Immature natural killer cell (primary cell): ENCODE measurements at places on chromosomes 7 and 10. TPM values are rescaled to one million over a fixed set of nuclear protein-coding genes. Genes with fewer than 3 reads are reported as not detected.

DNA sequence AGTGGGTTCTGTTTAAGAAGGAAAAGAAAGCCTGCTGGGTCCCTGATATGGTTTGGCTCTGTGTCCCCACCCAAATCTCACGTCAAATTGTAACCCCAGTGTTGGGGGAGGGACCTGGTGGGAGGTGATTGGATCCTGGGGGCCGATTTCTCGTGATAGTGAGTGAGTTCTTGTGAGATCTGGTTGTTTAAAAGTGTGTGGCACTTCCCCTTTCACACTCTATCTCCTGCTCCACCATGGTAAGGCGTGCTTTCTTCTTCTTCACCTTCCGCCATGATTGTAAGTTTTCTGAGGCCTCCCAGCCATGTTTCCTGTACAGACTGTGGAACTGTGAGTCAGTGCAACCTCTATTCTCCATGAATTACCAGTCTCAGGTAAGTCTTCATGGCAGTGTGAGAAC lies 42.6 kb downstream of the INPP5A start:
- H3K27me3 ChIP-seq = peaks cover 13% of the 10 kb centered on the region
- no peak for DNase-seq
- H3K4me1 ChIP-seq = peaks cover 17% of the 10 kb centered on the region

- peaks cover 5% of the 10 kb centered on the region for H3K36me3 ChIP-seq
- H3K4me1 ChIP-seq = no peaks in the 10 kb centered on the region
- no peak for DNase-seq
- no peaks in the 10 kb centered on the region for H3K27me3 ChIP-seq
Measured at GRCh38 chr10:87534173-87534858, 29.6 kb downstream of the MINPP1 start.

DNA sequence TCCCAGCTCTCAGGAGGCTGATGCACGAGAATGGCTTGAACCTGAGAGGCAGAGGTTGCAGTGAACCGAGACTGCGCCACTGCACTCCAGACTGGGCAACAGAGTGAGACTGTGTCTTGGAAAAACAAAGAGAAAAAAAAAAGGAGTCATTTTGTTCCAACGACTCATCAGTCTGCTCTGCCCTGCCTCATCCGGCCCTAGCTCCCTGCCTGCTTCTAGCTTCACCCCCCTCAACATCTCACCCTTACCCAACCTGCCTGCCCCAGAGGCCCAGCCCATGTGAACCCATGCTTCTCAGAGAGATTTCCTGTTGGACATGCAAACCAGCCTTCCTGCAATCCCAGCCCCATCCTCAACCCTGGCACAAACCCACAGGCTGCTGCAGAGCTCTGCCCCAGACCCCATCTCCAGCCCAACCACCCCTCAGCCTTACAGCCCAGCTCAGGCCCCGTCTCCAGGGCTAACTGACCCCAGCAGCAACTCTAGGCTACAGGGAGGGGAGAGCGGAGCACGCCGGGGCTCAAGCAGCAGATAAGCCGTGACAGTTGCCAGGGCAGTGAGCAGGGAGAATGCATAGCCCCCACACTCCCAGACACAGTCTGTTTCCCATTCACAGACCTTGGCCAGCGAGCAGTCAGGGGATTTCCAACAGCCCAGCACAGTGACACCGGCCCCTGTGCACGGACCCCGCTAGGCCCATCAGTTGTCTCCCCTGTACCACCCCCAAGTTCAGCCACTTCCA lies 86.0 kb upstream of the KCTD7 start:
- no peak overlapping the region for H3K4me3 ChIP-seq
- no peaks in the 10 kb centered on the region for H3K36me3 ChIP-seq
- H3K4me1 ChIP-seq = no peaks in the 10 kb centered on the region
- no peak overlapping the region for H3K27ac ChIP-seq

DNA sequence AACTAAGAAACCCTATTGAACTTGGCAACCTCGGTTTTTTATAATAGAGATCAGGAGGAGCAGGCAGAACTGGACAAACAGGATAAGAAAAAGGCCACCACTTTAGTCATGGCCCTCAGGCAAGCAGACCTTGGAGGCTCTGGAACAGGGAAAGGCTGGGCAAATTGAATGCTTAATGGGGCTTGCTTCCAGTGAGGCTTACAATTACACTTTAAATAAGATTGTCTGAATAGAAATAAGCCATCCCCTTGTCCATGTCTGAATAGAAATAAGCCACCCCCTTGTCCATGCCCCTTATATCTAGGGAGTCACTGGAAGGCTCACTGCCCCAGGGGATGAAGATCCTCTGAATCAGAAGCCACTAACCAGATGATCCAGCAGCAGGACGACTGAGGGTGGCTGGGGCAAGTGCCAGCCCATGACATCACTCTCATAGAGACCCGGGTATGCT lies 40.6 kb downstream of the AKR1B15 start:
- H3K4me1 ChIP-seq = no peaks in the 10 kb centered on the region
- H3K27me3 ChIP-seq = peaks cover 5% of the 10 kb centered on the region
- no peak overlapping the region for H3K4me3 ChIP-seq
- no peak for DNase-seq

- peaks cover 1% of the 10 kb centered on the region for H3K27me3 ChIP-seq
- DNase-seq = no peak
- H3K36me3 ChIP-seq = no peaks in the 10 kb centered on the region
- H3K27ac ChIP-seq = no peak overlapping the region
Measured at GRCh38 chr7:149811221-149811620, 27.0 kb upstream of the ZNF862 start.

DNA sequence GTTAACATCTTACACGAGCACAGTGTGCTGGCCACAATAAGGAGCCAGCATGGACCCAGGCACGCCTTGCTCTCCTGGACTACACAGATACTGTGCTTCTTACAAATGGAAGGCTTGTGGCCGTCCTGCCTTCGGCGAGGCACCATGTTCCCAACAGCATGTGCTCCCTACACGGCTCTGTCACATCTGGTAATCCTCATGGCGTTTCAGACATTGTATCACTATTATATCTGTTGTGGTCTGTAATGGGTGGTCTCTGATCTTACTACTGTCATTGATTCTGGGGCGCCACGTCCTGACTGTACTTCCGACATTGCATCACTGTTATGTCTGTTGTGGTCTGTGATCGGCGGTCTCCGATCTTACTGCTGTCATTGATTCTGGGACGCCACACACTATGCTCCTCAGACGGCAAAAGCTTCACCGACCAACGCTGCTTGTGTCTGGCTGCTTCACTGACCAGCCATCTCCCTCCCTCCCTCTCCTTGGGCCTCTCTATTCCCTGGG lies 195.4 kb downstream of the MAD1L1 start:
- H3K36me3 ChIP-seq = peaks cover 12% of the 10 kb centered on the region
- H3K4me3 ChIP-seq = peak overlapping the region; percentile 92
- H3K27me3 ChIP-seq = peaks cover 20% of the 10 kb centered on the region
- peaks cover 64% of the 10 kb centered on the region for H3K4me1 ChIP-seq

DNA sequence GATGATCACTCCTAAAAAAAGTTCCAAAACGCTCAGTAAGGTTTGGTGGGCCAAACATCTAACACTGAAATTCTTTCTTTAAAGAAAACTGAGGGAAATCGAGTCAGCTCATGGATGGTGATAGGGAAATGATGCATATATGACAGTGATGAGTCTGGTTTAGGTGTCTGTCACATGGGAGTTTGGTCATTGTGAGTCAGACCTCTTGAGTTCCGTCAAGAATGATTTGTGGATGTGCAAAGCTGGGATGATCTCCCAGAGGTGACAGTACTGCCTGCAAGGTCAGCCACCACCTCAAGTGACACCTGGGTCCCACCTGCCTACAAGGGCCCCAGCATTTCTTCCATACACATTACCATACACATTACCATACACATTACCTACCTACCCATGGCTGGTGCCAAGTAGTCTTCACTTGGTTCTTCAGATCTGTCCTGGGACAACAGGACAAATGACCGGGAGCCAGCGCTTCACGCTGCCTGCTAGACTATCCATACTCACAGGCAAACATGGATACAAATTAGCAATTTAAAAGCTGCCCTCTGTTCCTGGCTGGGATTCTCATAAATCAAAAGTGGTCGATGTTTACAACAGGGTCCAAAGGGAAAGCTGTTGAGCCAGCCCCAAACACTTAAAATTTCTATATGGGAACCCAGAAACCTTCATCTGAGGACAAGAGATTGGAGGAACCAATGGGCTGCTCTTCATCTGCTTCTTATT lies 128.4 kb downstream of the ADAM12 start:
- no peak for DNase-seq
- H3K36me3 ChIP-seq = no peaks in the 10 kb centered on the region
- H3K4me1 ChIP-seq = no peaks in the 10 kb centered on the region

The CLDN4 gene
- polyA plus RNA-seq = not detected

The TRPV5 gene
- not detected for polyA plus RNA-seq

The ZNF722 gene
- not detected for polyA plus RNA-seq

DNA sequence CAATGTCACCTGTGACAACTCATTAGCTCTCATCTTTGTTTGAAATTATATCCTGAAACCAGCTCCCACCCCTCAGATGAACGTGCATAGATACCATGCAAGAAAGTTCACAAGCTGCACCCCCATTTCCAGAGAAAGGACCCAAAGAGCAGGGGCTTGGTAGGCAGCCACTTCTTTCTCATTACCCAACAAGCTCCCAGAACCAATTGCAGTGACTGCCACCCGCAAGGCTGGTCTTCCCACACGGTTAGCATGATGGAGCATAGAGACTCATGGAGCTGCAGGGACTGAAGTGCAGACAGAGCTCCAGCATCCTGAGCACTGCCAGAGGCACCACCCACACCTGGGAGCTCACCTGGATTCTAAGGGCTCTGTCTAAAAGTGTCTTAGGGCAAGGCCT lies 28.5 kb downstream of the FRMPD2 start:
- DNase-seq = no peak
- H3K4me1 ChIP-seq = no peaks in the 10 kb centered on the region
- H3K27ac ChIP-seq = no peak overlapping the region
- no peak overlapping the region for H3K4me3 ChIP-seq
- H3K36me3 ChIP-seq = no peaks in the 10 kb centered on the region
